ENCODE measurements at places on chromosomes 5 and 9. TPM values are rescaled to one million over a fixed set of nuclear protein-coding genes. Genes with fewer than 3 reads are reported as not detected.

DNA sequence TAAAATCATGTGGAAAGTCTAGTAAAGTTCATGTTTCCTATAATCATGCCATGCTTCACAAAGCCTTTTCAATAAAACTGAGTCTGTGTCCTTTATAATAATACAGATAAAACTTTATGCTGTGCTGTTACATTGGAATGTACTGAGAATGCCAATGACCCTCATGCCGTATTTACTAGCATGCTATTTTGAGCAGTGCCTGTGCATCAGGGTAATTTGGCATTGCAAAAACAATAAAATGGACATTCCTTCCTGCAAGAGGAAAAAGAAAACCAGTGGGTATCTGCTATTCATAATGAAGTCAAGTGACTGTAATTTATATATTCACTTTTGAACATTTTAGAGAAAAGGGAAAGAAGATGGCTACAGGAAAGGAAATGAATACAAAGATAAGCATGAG is 159.0 kb downstream of the PBX3 start:
- H3K27me3 ChIP-seq: no peaks in the 10 kb centered on the region
- H3K36me3 ChIP-seq: no peaks in the 10 kb centered on the region
- H3K4me1 ChIP-seq: no peaks in the 10 kb centered on the region
- H3K4me3 ChIP-seq: no peak overlapping the region

GRCh38 chr9:28999057-28999456 is 1425.8 kb upstream of the C9orf72 start:
- H3K36me3 ChIP-seq: no peaks in the 10 kb centered on the region
- H3K27me3 ChIP-seq: no peaks in the 10 kb centered on the region
- H3K4me1 ChIP-seq: no peaks in the 10 kb centered on the region
- no peak for DNase-seq
- H3K4me3 ChIP-seq: no peak overlapping the region

The CDKN2B-AS1 gene
- 39.7 TPM for total RNA-seq

GRCh38 chr5:50699737-50700136 is 33.3 kb downstream of the PARP8 start:
- H3K4me1 ChIP-seq: no peaks in the 10 kb centered on the region
- no peaks in the 10 kb centered on the region for H3K27me3 ChIP-seq
- no peak for DNase-seq

The GRIA1 gene
- total RNA-seq: not detected
